ENCODE measurements at places on chromosomes 3 and 15. TPM values are rescaled to one million over a fixed set of nuclear protein-coding genes. Genes with fewer than 3 reads are reported as not detected.

GRCh38 chr3:23875113-23875725, 41.6 kb downstream of the NKIRAS1 start:
- DNase-seq: peak; percentile 52

DNA sequence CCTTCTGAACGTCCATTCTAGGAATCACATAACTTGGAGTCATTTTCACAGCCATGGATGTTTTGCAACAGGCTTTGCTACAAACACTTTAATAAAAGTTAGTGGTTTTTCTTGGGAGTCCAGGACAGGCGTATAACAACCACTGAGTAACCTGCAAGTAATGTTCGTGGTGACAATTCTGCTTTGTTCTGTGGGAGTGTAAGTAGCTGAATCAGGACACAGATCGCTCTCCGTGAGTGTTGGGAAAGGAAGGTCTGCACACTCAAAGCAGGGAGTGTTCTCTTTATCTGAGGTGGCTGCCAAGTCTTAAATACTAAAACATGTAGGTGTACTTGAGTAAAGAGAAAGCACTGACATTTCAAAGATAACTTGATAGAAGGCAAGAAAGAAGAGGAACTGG, 7.9 kb upstream of the BNC1 start:
- DNase-seq: no peak

GRCh38 chr3:123841476-123842238, 42.5 kb downstream of the MYLK start:
- no peak for DNase-seq

- no peak for DNase-seq
Measured at GRCh38 chr3:195084746-195085145, 186.2 kb downstream of the XXYLT1 start.

MORC1 gene
- total RNA-seq: not detected

RASGRF1 gene
- 2.2 TPM for total RNA-seq
